ENCODE measurements at places on chromosomes 5 and 9. TPM values are rescaled to one million over a fixed set of nuclear protein-coding genes. Genes with fewer than 3 reads are reported as not detected.

Gene SPARC
- 192 TPM for total RNA-seq

Gene COL15A1
- not detected for total RNA-seq

Gene IFNA2
- not detected for total RNA-seq

Gene GRXCR2
- not detected for total RNA-seq

Gene BARHL1
- not detected for total RNA-seq

Gene RASGEF1C
- not detected for total RNA-seq

DNA sequence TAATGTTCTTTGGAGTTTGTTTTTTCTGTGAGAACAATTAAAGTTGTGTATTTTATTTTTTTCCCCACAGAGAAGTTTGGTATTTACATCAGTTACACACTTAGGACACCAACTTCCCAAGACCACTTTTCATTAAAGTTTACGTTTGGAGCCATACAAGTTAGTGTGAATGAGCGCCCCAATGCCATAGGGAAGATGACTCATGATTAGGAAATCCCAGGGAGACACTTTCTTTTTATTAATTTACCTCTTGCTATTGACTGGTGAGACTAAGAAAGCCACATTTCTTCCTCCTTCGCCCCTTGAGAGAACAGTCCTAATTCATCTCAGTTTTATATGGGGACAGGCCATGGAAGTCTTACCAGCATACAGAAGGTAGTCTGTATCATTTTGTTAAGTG, 57.1 kb downstream of the EDIL3 start:
- H3K27ac ChIP-seq: no peak overlapping the region
- no peaks in the 10 kb centered on the region for H3K27me3 ChIP-seq
- no peak overlapping the region for H3K4me3 ChIP-seq
- H3K36me3 ChIP-seq: no peaks in the 10 kb centered on the region
- no peak for DNase-seq

DNA sequence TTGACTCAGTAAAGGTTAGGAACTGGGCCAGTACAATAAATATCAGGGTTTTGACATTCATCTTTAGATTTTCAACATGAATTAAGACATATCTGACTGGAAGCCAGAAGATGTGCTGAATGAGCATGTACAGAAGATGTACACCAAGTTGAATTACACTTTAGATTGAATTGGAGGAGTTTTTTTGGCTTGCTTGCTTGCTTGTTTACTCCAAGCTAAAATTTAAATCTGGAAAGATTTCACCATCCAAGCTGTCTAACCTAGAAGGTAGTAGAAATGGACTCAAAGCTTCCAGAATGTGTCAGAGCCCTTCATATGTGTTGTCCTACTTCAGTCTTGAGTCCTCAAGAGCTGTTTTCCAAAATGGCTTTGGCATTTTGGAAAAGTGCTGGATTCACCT, 49.0 kb upstream of the FCHO2 start:
- H3K4me3 ChIP-seq: no peak overlapping the region
- no peak overlapping the region for H3K27ac ChIP-seq
- H3K36me3 ChIP-seq: peaks cover 61% of the 10 kb centered on the region
- DNase-seq: no peak
- H3K27me3 ChIP-seq: no peaks in the 10 kb centered on the region

DNA sequence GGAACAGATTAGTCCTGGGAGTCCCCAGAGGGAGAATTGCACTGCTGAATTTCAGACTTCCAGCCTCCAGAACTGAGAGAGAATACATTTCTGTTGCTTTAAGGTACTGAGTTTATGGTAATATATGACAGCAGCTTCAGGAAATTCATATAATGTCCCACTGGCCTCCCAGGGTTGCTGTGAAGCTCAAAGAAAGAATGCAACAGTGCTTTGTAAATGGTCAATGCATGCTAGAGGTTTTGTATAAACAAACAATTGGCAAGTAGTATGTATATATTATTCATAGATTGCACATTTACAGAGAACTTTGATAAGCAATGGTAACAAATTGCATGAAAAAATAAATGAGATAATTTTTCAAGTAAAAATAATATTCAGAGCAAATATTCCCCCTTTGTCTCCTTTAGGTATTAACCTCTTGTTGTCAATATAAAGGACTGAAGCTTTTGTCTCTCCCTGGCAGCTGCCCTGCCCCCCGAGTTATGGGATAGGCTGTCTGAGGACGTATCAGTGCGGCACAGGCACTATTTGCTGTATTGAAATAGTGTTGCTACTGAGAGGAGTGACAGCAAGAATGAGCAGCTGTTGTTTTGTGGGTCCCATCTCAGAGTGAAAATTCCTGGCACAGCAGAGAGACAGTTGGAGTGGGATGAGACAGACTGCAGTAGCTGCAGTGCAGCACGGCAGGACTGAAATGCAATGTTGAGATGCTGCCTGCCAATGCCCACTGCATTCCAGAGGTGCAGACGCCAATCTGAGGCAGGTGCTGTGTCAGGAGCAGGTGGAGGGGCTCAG, 194.2 kb upstream of the GLRA1 start:
- DNase-seq: no peak
- H3K27me3 ChIP-seq: peaks cover 2% of the 10 kb centered on the region
- no peak overlapping the region for H3K4me3 ChIP-seq
- H3K4me1 ChIP-seq: no peaks in the 10 kb centered on the region
- H3K36me3 ChIP-seq: no peaks in the 10 kb centered on the region

GRCh38 chr5:146902471-146902870, 23.9 kb upstream of the PPP2R2B start:
- no peaks in the 10 kb centered on the region for H3K36me3 ChIP-seq
- H3K4me1 ChIP-seq: no peaks in the 10 kb centered on the region
- DNase-seq: no peak
- no peak overlapping the region for H3K4me3 ChIP-seq
- no peak overlapping the region for H3K27ac ChIP-seq
- H3K27me3 ChIP-seq: no peaks in the 10 kb centered on the region

DNA sequence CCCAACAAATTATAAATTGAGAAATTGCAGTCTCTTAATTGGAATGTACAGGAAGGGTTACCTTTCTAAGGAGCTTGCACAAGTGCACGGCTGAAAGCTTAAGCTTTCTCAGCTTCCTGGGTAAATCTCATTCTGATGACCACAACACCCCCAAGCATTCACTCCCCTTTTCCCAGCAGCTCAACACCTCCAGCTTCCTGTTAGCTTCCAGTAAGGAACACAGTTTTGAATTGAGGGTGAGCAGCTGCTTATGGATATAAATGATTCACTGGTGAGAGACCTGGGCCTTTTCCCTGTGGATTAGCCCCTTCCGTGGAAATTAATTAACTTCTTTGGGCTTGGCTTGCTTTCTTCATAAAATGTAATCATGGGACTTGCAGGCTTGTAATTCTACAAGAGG, 101.2 kb downstream of the SLC28A3 start:
- H3K4me3 ChIP-seq: no peak overlapping the region
- no peaks in the 10 kb centered on the region for H3K36me3 ChIP-seq
- H3K27me3 ChIP-seq: peaks cover 4% of the 10 kb centered on the region
- H3K4me1 ChIP-seq: no peaks in the 10 kb centered on the region

- no peak overlapping the region for H3K27ac ChIP-seq
- no peaks in the 10 kb centered on the region for H3K4me1 ChIP-seq
- no peaks in the 10 kb centered on the region for H3K27me3 ChIP-seq
- no peaks in the 10 kb centered on the region for H3K36me3 ChIP-seq
- DNase-seq: no peak
- H3K4me3 ChIP-seq: no peak overlapping the region
These were observed 99.5 kb downstream of the PJA2 start for GRCh38 chr5:109310315-109310714.

GRCh38 chr5:154842689-154843530, 7.5 kb downstream of the FAXDC2 start:
- no peaks in the 10 kb centered on the region for H3K27me3 ChIP-seq
- H3K36me3 ChIP-seq: no peaks in the 10 kb centered on the region
- peak overlapping the region; percentile 45 for H3K27ac ChIP-seq
- H3K4me3 ChIP-seq: peak overlapping the region; percentile 14
- peak; percentile 90 for DNase-seq

DNA sequence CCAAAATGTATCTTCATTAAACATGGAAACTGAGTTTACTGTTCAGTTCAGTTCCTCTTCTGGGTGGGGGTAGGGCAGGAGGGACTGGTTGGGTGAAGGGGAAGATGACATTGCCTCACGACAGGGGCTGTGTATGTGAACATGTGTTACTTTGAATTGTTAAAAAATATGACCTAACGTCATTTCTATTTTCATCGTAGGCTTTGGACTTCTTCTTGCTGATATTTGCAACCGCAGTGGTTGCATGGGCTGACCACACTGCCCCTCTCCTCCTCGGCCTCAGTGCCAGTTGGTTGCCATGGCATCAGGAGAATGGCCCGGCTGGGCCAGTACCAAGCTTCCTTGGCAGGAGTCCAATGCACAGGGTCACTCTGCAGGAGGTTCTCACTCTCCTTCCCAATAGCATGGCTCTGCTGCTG, 41.5 kb downstream of the HACD4 start:
- peaks cover 8% of the 10 kb centered on the region for H3K36me3 ChIP-seq
- H3K4me1 ChIP-seq: no peaks in the 10 kb centered on the region
- no peak overlapping the region for H3K27ac ChIP-seq
- no peak overlapping the region for H3K4me3 ChIP-seq
- no peak for DNase-seq

DNA sequence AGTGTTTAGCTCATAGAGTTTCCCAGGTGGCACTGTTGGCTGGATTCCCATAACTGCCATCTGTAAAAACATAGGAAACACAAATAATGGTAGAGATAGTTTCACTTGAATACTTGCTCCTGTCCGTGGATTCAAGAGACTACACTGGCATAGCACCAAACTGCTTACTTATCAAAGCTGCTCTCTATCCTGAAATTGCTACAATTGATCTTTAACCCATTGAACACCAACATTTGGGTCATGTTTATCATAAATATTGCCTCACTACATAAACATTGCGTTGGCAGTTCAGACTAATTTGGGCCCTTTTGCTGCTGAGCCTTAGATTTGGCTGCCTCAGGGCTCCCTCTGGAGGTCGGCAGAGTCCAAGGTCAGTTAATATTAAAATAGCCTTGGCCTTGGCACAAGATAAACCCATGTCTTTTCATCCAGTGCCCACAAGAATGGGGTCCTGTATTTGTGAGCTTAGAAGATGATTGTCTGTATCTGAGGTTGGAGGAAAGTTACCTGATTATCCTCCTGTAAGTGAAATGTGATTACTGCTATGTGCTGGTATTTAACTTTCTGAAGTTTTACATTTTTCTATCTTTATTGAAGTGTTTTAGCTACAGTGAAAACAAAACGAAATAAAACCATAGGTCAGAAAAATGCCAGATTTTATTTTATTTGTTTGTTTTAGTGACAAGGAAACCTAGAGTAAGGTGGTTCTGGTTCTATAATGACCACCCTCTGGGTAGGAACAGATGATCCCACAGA, 4.0 kb upstream of the RANBP3L start:
- H3K27me3 ChIP-seq: no peaks in the 10 kb centered on the region
- H3K27ac ChIP-seq: no peak overlapping the region
- DNase-seq: peak; percentile 28
- H3K4me1 ChIP-seq: peaks cover 11% of the 10 kb centered on the region

GRCh38 chr5:17761326-17761725, 127.1 kb downstream of the TAF11L14 start:
- no peak overlapping the region for H3K27ac ChIP-seq
- no peak overlapping the region for H3K4me3 ChIP-seq
- no peaks in the 10 kb centered on the region for H3K36me3 ChIP-seq

DNA sequence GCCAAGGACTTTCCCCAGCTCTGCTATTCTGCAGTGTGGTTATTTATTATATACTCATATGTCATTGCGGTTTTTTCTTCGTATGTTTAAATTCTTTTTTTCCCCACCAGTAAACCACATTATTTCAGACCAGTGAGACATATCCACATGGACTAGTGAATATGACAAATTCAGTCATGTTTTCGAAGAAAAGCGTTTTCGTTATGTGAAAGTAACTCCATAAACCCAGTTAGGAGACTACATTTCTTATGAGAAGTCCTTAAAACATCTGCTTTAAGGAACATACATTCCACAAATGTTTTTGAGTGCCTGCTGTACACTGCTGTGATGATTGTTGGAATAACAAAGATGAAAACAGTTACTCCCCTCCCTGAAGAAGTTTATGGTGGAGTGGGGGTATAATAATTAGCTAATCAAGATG, 591.8 kb upstream of the CLINT1 start:
- H3K4me3 ChIP-seq: no peak overlapping the region
- no peak for DNase-seq
- no peak overlapping the region for H3K27ac ChIP-seq
- H3K4me1 ChIP-seq: no peaks in the 10 kb centered on the region

DNA sequence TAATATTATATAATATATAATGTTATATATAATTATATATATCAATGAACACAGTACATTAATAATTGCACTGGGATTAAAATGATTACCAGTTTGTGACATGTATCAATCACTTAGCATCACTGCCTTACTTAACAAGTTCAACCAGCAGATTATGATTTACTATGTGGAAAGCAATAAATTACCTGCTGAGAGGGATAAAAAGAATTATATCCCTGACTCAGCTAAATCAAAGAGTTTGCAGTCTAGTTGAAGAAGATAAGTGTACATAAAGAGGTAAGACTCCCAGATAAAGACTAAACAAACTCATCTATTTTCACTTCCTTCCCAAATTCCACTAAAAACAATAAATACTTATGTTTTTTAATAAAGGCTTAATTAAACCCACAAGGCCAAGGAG, 11.2 kb downstream of the PLAA start:
- no peaks in the 10 kb centered on the region for H3K4me1 ChIP-seq
- no peaks in the 10 kb centered on the region for H3K27me3 ChIP-seq
- 0 out of 3 replicates have a peak, but pooled peaks cover 7% of the 10 kb centered on the region for H3K36me3 ChIP-seq
- no peak overlapping the region for H3K27ac ChIP-seq

- no peaks in the 10 kb centered on the region for H3K27me3 ChIP-seq
- peaks cover 23% of the 10 kb centered on the region for H3K36me3 ChIP-seq
- H3K27ac ChIP-seq: no peak overlapping the region
- H3K4me3 ChIP-seq: no peak overlapping the region
- no peaks in the 10 kb centered on the region for H3K4me1 ChIP-seq
These were observed 15.0 kb downstream of the PSMB7 start for GRCh38 chr9:124399968-124400940.

GRCh38 chr9:126852086-126852688, 8.3 kb upstream of the ZBTB34 start:
- DNase-seq: no peak
- peaks cover 30% of the 10 kb centered on the region for H3K4me1 ChIP-seq
- H3K27ac ChIP-seq: no peak overlapping the region
- H3K4me3 ChIP-seq: no peak overlapping the region

- peaks cover 5% of the 10 kb centered on the region for H3K4me1 ChIP-seq
- H3K27ac ChIP-seq: no peak overlapping the region
- peaks cover 95% of the 10 kb centered on the region for H3K36me3 ChIP-seq
- no peak for DNase-seq
- no peak overlapping the region for H3K4me3 ChIP-seq
These were observed 51.0 kb downstream of the IARS1 start for GRCh38 chr9:92242260-92243136.

DNA sequence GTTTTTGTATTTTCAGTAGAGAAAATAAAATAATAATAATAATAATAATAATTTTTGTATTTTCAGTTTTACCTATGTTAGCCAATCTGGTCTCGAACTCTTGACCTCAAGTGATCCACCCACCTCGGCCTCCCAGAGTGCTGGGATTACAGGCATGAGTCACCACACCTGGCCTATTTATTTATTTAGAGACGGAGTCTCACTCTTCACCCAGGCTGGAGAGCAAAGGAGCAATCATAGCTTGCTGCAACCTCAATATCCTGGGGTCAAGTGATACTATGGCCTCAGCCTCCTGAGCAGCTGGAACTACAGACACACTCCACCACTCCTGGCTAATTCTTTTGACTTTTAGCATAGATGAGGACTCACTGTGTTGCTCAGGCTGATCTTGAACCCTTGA, 167.5 kb downstream of the TLE1 start:
- no peak overlapping the region for H3K27ac ChIP-seq
- no peaks in the 10 kb centered on the region for H3K36me3 ChIP-seq
- DNase-seq: peak; percentile 57
- no peak overlapping the region for H3K4me3 ChIP-seq
- peaks cover 45% of the 10 kb centered on the region for H3K4me1 ChIP-seq
